ENCODE measurements at places on chromosomes 3 and 15.

DNA sequence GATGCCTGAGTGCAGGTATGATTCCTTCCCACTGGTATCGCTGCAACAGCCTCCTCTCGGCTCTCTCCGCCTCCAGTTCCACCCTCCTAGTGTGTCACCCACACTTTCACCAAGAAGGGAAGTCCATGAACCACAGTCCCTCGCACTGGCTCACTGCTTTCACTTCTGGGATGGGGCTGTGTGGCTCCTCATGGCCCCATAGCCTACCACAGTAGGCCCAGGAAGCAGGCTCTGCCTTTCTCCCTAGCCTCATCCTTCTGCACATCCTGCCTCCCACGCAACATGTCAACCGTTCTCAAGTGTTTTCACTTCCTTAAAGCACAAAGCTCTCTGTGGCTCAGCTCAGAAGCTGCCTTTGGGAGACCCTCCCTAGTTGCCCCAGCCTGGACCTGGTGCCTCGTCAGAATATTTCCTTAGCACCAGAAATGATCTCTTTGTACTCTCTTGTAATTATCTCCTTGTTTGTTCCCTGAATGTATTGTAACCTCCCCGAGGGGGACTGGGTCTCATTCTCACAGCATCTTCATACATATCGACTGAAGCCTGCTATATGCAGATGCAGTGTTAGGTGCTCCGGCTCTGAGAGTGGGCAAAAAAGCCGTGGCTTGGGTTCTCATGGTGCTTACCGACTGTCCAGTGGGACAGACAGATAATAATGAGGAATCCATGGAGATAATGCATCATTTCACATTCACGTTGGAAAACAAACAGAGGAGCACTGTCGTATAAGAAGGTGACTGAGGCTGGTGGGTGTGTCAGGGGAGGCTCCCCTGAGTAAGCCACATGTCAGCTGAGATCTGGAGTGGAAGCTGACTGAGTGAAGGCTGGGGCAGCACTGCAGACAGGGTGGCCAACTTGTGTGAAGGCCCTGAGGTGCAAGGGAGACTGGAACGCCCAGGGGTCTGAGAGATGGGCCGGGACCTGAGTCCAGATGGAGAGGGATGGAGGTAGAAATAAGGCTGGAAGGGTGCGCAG is 107.1 kb downstream of the DGKG start:
- no peak for DNase-seq

GRCh38 chr3:196793246-196793645 is 53.6 kb downstream of the PAK2 start:
- peak; percentile 5 for DNase-seq

GRCh38 chr3:176561826-176562225 is 635.5 kb downstream of the TBL1XR1 start:
- peak; percentile 24 for DNase-seq

DNA sequence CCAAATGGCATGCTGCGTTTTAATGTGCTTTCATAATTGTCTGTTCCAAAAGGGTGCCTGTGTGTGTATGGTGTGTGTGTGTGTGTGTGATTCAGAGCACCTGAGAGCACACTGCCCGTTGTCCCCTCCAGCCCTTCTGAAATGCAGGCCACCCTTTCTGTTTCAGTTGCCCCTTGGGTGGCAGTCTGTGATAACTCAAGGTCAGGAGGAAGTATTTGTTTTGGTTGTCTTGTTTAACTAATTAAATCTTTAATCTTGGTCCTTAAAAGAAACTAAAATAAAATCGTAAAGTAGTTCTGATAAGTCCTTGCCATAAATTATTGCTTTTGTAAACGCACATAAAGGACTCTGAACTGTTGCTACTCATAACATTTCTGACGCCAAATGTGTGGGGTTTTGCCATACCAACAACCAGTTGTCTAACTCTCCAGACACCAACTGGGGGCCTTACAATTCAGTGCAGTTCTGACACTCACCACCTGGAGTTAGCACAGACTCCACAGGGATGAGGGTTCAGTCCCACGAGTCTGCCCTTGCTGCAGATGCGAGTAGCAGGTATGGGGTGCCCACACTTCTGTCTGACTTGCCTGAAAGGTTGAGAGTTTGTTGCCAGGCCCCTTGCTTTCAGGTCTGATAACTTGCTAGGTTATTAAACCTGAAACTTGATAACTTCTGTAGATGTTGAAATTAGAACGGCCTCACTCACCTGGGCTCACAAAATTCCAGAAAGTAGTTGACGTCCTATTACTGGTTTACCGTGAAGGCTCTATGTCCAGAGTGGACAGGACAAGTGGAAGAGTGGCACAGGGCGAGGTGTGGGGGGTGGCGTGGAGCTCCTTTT is 157.3 kb downstream of the IGF1R start:
- DNase-seq = peak; percentile 20

Data from DMS53 (cell line).